ENCODE measurements at places on chromosomes 12 and 14.
A peak's percentile ranks its signal among the peaks of the same experiment; 100 is the strongest.

- DNase-seq: no peak
Measured at GRCh38 chr14:71498212-71498611, 434.0 kb upstream of the RGS6 start.

GRCh38 chr14:30872602-30873001 is 1.8 kb upstream of the COCH start:
- DNase-seq: no peak

DNA sequence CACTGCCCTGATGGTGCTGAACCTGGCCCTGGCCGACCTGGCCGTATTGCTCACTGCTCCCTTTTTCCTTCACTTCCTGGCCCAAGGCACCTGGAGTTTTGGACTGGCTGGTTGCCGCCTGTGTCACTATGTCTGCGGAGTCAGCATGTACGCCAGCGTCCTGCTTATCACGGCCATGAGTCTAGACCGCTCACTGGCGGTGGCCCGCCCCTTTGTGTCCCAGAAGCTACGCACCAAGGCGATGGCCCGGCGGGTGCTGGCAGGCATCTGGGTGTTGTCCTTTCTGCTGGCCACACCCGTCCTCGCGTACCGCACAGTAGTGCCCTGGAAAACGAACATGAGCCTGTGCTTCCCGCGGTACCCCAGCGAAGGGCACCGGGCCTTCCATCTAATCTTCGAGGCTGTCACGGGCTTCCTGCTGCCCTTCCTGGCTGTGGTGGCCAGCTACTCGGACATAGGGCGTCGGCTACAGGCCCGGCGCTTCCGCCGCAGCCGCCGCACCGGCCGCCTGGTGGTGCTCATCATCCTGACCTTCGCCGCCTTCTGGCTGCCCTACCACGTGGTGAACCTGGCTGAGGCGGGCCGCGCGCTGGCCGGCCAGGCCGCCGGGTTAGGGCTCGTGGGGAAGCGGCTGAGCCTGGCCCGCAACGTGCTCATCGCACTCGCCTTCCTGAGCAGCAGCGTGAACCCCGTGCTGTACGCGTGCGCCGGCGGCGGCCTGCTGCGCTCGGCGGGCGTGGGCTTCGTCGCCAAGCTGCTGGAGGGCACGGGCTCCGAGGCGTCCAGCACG is 4.7 kb downstream of the LTB4R start:
- DNase-seq: no peak

- DNase-seq: no peak
Measured at GRCh38 chr12:41980390-41980789, 164.3 kb downstream of the GXYLT1 start.

GRCh38 chr14:55207832-55208231 is 16.4 kb upstream of the DLGAP5 start:
- no peak for DNase-seq

DNA sequence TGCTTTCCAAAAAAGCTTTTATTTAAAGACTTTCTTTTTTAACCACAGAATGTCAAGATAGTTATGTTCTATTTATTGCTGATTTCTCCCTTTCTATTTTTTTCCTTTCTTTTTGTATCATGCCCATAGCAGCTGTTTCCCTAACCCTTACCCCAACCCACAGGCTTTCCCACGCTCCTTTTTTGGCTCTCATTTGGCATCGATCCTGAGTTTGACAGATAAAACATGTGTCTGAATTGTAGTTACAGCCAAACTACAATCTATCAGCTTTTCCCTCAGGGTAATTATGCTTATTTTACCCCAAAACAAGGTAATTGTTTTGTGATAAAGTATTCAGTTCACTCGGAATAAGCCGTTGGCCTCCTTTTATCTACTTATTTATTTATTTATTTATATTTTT is 46.7 kb downstream of the PDE3A start:
- no peak for DNase-seq

DNA sequence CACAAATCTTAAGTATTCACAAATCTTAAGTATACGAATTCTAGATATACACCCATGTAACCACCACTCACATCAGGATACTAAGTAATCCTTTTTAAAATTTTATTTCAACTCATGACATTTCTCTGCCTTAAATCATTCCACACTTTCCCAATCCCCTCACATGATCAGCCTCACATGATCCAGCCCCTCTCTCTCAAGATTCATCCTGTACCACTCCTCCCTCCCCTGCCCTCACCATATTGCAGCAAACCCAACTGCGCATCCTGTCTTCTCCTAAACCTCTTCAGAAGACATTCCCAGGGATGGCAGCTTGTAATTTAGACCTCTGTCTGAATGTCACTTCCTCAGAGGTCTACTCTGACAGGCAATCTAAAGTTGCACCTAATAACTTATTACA is 1.7 kb upstream of the EIF4B start:
- DNase-seq: no peak

GRCh38 chr14:44895716-44896115 is 66.0 kb downstream of the KLHL28 start:
- no peak for DNase-seq

DNA sequence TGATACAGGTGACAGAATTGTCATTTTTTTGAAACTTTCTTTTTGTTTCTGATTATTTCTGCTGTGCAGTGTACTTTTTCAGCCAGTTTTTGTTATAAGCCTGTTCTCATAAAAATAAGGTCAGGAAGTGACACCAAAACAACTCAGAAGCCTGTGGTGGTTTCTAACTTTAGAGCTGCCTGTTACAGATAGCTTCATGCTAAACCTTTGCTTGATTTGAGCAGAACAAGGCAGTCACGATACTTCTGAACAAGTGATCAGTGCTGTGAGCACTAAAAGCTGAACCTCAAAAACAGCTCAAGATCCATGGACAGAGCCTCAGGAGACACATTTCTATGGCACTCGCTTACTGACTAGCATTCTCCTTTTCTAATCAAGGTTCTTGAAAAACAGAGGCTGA is 82.0 kb downstream of the PRKCH start:
- DNase-seq: no peak

GRCh38 chr12:102462795-102463465 is 17.4 kb downstream of the IGF1 start:
- no peak for DNase-seq

DNA sequence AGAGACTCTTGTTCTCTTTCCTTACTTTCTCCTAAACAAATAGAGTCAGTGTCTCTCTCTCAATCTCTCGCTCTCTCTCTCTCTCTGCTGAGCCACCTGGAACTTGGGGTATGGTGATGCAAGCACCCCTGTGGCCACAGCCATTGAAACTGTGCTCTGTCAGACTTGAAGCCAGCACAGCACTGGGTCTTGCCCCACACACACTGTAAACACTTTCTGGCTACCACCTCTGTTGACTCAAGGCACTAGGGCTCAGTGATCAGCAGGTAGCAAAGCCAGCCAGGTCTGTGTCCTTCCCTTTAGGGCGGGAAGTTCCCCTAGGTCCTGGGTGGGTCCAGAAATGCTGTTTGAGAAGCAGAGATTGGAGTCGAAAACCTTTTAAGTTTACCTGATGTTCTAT is 125.9 kb upstream of the GARIN6 start:
- DNase-seq: no peak

- DNase-seq: no peak
Measured at GRCh38 chr14:64779472-64779871, 75.2 kb downstream of the PLEKHG3 start.

- DNase-seq: no peak
Measured at GRCh38 chr12:65586796-65587195, 237.5 kb upstream of the HMGA2 start.

- no peak for DNase-seq
Measured at GRCh38 chr14:94048691-94049624, 22.8 kb downstream of the OTUB2 start.

- DNase-seq: no peak
Measured at GRCh38 chr12:4607056-4607455, 41.8 kb downstream of the AKAP3 start.

DNA sequence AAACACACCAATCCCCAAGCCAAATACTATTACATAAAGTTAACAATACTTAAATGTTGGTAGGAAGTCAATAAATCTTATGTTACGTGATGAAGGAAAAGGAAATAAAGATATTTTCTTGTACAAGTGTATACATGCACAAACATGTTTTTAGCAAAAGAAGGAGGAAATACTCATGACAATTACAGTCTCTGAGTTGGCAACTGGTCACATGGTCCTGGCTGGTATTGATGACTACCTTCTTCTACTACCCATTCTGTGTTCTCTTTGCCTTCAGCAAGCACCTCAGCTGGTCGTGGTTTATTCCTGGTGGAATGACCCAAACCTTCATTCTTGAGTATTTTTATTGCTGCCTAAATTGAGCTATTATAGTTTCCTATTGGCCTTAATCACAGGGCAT is 84.8 kb downstream of the PLBD1 start:
- DNase-seq: no peak

DNA sequence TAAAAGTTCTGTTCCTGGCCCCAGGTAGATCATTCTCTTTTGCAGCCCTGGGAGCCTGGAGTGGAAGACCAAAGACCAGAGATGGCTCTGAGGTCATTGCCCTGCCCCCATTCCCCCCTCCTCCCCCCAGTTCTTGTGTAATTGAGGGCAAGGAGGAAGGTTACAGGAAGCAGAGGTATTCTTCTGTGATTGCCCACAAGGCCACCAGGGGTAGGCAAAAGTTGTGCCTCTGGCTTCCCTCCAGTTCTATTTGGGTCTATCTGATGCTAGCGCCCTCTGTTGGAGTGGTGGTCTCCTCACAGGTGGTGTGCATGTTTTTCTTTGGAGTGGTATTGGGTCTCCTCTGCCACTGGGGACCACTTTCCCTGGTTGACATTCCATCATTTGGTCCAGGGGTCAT is 41.2 kb upstream of the CRY1 start:
- DNase-seq: peak; percentile 40

DNA sequence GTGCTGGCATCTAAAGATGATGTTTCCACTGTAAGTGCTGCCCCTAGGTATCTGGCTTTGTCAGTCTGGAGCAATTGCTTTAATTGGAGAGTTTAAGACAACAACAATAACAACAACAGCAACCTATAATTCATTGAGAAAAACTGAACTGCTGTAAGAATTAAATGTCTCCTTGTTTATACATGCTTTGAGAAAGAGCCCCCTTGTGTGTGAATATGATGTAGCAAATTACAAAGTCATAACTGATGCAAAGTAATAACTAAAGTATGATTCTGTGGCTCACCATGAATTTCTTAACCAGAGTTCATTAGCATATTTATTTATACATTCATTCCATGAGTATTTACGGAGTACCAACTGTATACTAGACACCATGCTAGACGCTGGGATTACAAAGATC is 59.2 kb upstream of the PRIMA1 start:
- no peak for DNase-seq

DNA sequence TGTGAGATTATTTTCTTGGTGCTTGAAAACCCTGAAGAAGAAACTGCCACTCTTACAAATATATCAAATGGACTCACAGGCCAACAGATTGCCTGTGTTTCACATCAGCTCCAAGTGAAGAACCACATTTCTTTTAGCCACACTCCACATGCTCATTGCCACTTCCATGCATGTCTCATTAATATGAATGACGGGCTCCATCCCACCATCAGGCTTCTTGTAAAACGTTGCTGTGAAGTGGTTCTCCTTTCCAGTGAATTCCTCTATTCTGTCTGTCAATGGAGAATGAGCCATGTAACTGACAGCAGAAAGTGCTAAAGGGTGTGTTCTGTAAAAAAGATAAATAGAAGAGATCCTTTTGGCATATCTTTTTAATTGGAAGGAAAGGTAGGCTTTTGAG is 188.2 kb upstream of the RMST start:
- DNase-seq: no peak

DNA sequence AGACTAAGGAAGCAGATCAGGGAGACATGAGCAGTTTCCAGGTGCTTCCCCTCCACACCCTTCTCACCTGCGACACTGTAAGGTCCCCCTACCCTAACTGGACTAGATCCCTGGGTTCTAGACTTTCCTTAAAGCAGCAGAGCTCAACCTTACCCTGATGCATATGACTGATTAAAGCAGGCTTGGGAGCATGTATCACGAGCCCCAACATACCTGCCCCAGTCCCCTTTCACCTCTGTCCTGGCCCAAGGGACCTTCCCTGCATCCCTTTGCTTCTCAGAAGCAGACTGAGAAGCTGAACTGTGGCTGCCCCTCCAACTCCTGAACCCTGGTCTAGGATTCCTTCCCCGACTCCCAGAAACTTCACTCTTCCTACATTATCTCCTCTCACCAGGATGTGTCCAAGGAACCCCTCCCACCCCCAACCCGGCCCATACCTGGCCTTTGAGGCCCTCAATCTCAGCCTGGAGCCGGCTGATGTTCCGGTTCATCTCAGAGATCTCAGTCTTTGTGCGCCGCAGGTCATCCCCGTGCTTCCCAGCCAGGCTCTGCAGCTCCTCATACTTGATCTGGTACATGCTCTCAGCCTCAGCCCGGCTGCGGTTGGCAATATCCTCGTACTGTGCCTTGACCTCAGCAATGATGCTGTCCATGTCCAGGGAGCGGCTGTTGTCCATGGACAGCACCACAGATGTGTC is 5.4 kb downstream of the KRT8 start:
- DNase-seq: no peak

DNA sequence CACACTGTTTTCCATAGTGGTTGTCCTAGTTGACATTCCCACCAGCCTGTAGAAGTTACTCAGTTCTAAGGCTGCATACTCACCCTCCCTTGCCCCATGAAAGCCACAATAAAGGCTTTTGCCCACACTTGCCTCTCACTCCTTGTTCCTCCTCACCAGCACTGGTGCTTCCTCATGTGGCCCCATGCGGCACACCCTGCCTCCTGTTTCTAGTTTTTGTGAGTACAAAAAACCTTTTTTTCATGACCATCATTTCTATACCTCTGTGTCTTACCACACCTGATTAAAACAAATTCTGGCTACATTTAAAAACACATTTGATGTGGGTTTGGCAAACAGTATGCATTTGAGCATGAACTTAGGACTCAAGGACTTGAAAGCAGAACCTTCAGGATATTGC is 40.7 kb upstream of the RIN3 start:
- no peak for DNase-seq

GRCh38 chr12:111858186-111858585 is 16.2 kb downstream of the MAPKAPK5 start:
- DNase-seq: no peak

DNA sequence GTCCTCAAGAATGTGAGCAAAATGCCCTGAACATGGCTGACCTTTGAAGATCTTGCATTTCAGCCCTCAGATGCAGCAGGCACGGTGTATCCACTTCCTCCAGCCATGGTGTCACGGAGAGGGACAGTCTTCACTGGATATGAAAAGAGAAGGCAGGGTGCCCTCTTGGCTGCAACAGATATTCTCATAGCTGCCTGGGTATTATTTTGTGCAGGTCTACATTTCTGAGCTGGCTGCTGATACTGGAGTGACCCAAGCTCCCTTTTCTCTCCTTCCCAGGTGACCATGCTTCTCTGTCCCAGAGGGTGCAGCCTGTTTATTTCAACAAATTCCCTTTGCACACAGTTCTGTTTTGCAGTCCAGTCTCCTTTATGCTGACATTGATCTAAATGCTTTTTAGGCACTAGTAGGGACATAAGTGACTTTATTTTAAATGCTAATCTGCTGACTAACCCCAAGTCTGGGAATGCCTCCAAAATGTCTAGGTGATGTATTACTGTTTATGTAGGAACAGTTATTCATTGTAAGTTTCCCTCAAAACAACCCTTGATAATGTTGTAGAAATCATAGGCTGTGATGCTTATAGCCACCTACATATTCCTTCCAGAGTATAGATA is 17.4 kb upstream of the PYGL start:
- DNase-seq: no peak

GRCh38 chr14:102508410-102508773 is 1.2 kb downstream of the ANKRD9 start:
- no peak for DNase-seq

- DNase-seq: no peak
Measured at GRCh38 chr12:32402170-32402569, 2.8 kb downstream of the FGD4 start.
